ENCODE measurements at places on chromosomes 13 and 19.

GRCh38 chr19:48194041-48194843, 23.8 kb downstream of the ZSWIM9 start:
- no peak for DNase-seq

GRCh38 chr13:29607465-29607864, 12.0 kb upstream of the SLC7A1 start:
- DNase-seq: no peak

DNA sequence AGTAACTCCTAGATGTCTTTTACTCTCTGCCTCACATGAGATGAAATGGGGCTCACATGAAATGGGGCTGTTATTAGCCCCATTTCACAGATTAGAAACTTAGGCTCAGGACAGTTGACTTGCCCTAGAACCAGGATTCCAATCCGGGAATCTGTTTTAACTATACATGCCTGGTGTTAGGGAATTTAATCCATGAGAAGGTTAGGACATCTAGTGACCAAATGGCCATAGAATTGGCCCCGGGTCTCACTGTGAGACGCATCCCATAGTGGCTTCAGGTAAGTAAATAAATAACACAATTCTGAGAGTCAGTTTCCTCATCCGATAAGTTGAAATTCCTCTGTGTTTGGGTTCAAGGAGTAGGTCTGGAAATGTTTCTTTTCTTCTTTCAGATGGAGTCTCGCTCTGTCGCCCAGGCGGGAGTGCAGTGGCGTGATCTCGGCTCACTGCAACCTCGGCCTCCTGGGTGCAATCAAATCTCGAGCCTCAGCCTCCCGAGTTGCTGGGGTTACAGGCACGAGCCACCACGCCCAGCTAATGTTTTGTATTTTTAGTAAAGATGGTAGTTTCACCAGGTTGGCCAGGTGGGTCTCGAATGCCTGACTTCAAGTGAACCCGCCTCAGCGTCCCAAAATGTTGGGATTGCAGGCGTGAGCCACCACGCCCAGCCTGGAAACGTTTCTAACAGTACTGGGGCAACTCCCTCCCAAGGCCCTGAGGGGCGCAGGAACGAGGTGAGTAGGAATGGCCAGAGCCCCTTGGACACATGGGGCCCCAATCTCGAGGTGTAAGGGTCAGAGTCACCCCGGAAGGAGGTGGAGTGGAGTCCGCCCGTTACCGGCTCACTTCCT, 1.2 kb upstream of the ZNF574 start:
- DNase-seq: no peak

GRCh38 chr19:28313633-28314032, 899.3 kb downstream of the UQCRFS1 start:
- DNase-seq: no peak

GRCh38 chr19:7757358-7757757, 5.7 kb upstream of the CLEC4M start:
- DNase-seq: no peak

Measured in MM.1S (cell line).